Type B pancreatic cell (in vitro differentiated cells): ENCODE measurements at places on chromosomes 16 and 17. TPM values are rescaled to one million over a fixed set of nuclear protein-coding genes. Genes with fewer than 3 reads are reported as not detected.

DNA sequence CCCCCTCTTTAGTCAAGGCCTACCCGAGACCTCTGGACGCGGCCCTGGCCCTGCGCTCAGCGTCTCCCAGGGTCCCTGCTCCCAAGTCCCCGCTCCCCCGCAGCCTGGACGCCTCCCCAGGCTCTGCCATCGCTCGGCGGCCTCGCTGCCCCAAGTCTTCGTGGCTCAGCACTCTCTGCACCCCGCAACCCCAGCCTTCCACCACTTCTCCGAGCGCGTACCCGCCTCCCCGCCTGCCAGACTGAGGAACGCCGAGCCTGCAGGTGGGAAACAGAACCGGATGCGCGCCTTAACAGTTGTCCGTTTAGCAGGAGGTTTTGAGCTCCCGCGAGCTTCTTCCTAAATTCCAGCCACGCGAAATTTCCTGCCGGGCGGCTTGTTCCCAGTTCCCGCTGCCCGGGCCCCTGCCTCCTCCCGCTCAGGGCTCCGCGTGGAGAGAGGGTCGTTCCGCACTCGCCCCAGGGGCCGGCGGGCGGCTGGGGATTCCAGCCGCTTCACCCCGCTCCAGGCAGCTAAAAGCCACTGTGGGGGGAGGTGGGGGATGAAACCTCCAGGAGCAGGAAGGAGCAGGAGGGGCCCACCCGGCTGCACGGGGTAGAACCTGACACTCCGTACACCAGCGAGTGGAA, 87.7 kb downstream of the KCNJ12 start:
- peak; percentile 66 for DNase-seq

GRCh38 chr17:34204402-34204801, 50.7 kb upstream of the CCL2 start:
- DNase-seq = no peak

GRCh38 chr16:15811481-15812400, 45.1 kb downstream of the MYH11 start:
- no peak for DNase-seq

DNA sequence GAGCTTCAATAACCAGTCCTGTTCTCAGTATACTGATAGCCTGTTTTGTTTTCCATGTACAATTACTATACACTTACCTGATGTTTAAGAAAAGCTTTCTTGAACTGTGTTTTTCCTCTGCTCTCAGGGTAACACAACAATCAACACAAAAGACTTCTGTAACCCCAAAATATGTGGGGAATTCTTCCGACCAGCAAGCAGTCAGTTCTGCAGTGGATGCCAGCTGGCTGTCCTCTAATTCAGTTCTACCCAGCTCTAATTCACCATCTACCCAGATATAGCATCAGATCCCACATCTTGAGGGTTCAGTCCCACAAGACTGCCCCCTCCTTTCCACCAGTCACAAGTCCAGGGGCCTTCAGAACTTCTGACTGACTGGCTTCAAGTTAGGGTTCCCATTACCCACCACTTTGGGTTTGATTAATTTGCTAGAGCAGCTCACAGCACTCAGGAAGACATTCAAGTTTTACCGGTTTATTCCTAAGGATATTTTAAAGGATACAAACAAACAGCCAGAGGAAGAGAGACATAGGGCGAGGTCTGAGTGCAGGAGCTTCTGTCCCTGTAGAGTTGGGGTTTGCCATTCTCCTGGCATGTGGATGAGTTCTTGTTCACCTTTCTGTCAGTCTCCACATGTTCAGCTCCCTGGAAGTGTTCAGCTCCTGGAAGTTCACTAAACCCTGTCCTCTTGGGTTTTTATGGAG, 178.2 kb downstream of the CHD9 start:
- no peak for DNase-seq

Gene ZKSCAN2
- total RNA-seq = 9.4 and 16.9 TPM in 2 replicates

Gene ARSG
- total RNA-seq = 4.1 and 4.8 TPM in 2 replicates
